ENCODE measurements at places on chromosomes 11 and 22.

GRCh38 chr22:25069758-25070481 is 117.4 kb downstream of the KIAA1671 start:
- peak; percentile 60 for DNase-seq

GRCh38 chr11:57214098-57214417 is 23.0 kb downstream of the APLNR start:
- no peak for DNase-seq

DNA sequence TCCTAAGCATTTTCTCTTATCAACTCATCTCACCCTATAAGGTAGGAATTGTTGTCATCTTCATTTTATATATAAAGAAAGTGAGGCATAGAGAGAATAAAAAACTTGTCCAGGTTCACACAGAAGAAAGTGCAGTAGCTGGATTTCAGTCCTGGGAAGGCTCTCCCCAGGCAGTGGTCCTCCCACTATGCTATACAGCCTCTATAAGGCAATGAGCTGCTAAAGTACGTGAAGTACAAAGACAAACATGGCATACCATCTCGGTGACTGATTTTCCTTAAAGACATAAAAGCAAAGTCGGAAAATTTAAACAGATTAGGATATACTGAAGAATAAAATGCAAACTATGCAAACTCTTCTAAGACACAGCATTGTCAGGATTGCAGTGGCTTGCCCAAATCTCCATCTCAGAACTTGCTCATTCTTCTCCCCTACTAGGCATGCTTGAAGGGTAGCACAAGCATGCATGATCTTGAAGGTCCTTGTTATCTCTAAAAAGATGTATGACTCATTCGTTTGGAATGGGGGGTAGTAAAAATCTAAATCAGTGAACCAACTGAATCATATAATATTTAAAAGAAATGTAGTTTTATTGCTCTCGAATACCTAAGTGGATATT is 97.8 kb upstream of the CSNK2A3 start:
- no peak for DNase-seq

- no peak for DNase-seq
Observed at GRCh38 chr11:129285402-129285786, 90.3 kb upstream of the BARX2 start.

GRCh38 chr11:102064316-102064715 is 17.1 kb downstream of the CFAP300 start:
- no peak for DNase-seq

DNA sequence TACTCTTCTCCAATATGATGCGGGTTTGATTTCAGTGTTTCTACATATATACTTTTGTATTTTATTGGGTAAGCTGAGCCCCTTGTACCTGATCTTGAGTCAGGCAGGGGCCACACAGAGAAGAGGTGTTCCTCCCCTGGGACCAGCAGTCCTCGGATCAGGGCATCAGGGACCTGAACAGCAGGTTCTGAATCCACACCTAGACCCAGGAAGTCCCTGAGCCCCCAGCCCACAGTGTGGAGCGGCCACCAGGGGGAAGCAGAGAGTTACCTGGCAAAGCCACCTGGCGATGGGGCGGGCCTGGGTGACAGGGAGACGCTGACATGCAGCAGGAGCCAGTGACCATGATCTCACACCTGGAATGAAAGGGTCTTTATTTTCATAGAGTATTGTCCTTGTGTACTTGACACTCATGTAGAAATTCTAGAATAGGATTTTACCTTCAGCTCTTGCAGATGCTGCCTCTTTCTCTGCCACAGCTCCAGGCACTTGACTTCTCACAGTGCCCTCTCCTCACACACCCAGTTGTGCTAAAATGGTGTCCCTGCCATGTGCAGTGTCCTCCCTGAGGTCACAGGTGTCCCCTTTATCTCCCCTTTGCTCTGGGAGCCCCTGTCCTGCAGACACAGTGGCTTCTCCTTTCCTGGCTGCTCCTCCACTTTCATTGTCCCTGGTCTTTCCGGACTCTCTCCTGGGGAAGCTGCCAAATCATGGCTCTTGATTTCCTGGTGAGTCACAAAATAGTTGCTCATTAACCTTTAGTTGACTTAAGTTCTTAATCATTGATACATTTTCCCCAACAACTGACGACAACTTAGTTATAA is 48.5 kb downstream of the GGTLC2 start:
- peak; percentile 36 for DNase-seq

DNA sequence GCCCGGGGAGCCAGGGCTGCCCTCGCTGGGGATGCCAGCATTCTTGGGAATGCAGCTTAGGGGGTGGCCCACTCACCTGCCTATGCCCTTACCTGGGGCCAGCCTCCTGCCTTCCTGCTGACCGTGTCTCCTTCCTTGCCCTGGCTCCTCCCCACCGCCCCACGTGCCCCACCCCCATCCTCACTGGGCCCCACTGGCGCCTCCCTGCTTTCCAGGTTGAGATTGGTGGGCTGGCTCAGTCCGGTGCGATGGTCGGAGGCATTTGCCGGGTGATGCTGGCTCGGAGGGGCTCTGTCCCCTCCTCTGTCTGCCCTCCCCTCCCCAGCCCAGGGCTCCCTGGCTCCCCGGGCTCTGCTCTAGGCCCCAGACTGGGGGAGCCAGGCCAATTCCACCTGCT is 34.1 kb upstream of the GRAMD4 start:
- DNase-seq, result no peak

GRCh38 chr11:5123802-5124521 is 14.2 kb downstream of the OR52A5 start:
- DNase-seq, result peak; percentile 75

- no peak for DNase-seq
Observed at GRCh38 chr11:31680770-31681169, 130.4 kb downstream of the PAX6 start.

DNA sequence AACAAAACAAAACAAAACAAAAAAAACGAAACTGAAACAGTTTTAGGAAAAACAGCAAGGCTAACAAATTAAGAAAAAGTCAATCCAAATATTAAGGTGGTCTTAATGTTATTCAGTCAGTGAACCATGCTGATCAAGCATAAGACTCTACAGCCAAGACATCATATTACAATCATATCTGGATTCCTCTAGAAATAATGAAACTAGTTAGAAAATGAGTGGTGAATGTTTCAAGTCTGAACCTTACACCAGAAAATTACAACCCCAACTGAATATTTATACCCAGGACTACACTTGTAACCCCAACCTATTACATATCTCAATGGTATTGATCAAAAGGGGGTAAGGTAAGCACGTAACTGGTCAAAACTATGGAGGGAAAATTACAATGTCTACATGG is 48.8 kb downstream of the ACAT1 start:
- DNase-seq, result no peak

DNA sequence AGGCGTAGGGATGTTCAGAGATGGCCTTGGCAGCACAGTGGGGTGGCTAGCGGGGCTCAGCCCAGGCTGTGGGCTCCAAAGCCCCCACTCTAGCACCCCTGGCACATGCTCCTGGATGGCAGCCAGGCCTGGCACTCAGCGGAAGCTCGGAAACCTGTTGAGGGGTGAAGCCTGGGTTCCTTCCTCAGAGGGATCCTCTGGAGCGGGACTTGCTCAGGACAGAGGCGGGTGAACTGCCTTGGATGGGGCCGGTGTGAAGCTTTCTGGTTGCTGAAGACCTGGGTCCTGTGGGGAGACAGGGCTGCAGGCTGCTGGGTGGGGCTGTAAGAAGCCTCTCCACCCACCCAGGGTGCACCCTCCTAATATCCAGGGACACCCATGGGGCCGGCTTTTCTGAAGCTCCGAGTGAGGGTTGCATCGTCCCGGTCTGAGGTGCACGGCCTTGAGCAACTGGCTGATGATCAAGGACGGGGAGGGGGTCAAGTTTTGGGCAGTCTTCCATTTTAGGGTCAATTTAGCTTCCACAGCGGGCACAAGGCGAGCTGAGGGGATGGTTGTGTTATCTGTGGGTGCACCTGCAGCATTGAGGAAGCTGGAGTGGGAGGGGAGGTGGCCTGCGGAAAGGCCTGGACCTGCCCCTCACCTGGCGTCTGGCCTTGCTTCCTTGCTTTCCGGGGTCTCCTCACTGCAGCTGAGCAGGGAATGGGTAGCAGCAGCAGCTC is 5.2 kb downstream of the MRGPRE start:
- no peak for DNase-seq

- DNase-seq, result no peak
Observed at GRCh38 chr11:69121021-69121420, 34.7 kb upstream of the SMIM38 start.

DNA sequence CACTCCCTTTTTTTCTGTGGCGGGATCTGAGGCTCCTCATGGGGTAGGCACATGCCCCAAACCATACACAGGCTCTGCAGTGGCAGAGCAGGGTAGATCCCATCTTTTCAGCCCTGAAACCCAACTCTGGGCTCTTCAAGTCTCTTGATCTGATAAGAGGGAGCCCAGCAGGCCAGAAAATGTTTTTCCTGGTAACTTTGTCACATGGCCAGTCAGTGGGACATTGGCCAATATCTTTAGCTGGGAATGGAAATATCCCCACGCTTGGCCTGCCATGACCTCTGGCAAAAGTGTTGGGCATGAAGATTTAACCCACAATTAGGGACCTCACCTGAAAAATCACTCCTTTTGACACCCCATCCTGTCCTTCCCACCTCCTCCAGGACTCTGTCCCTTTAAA is 8.1 kb downstream of the INPP5J start:
- no peak for DNase-seq
